ENCODE measurements at places on chromosomes 5 and 9.

DNA sequence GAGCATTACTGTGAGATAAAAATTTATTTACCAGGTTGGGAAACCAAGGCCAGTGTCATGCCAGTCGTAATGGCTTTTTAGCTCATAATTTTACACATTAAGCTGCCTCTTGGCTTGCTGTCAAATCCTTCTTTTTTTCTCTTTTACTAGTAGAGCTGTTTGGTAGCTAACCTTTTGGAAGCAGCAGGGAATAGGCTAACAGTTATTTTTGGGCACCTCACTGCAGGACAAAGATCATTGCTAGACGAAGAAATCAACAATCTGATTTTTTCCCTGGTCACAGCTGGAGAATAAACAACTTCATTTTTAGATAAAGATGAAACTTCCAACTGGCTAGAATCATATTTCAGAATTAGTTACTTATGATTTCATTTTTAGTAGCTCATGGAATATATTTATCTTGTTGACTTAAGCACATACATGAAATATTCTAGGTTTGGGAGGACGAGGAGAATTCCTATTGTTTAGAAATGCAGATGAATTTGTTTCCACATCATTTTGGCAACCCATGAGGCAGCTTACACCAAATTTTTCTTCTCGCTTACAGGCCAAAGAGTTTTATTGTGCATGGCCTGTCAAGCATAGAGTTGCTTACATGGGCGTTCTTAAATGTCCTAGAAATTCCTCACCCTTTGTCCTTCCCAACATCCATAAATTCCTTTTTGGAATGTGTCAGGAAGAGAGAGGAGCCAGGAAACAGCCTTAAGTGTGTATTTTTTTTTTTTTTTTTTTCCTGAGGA, 19.6 kb downstream of the TNC start:
- DNase-seq = no peak

- DNase-seq = peak; percentile 71
Observed at GRCh38 chr5:74639807-74640449, 600 bp downstream of the ENC1 start.

GRCh38 chr5:139180850-139181249, 17.3 kb downstream of the SIL1 start:
- DNase-seq = no peak

DNA sequence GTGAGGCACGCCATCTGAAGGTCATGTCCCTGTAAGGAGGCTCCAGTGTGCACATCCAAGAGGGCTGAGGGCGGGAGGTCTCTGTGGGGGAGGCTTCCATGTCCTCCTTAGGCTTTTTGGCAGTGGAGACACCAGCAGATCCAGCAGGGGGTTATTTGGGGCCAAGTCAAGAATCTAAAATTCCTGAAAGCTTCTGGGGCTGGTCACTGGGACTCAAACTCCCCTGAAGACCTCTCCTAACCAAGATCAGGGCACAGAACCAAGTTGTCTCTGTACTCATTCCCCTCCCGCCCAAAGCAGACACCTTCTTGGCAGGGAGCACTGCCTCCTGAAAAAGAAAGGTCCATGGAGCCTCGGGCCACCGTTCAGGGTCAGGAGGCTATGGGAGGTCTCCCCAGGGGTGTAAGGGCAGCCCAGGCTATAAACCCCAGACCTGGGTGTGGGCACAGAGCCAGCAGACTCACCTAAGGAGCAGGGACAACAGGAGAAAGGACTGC, 127.4 kb upstream of the ADRA1B start:
- no peak for DNase-seq

DNA sequence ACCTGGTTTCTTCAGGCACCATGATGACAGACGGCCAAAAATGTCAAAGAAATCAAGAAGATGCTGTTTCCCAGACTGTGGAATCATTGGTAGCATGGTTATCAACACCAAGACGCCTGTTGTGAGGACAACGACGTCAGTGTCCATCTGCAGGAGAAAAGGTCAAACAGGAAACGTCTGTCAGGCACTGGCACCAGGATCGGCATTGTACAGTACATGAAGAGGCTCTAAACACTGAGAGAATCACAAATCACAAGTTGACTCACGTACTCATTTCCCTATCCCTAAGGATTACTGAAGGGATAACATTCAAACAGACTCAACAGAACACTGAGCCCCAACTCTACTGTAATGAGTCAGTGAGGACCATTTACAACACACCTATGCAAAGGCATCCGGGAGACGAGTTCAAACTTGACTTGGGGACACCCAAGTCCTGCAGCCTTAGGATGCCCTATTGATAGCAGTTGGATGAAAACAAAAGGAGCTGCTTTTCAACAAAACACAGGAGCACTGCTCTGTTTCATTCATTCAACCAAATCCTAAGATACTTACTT, 21.0 kb downstream of the TSC1 start:
- DNase-seq = no peak

GRCh38 chr9:96599298-96599697, 20.3 kb downstream of the CDC14B start:
- DNase-seq = peak; percentile 43

DNA sequence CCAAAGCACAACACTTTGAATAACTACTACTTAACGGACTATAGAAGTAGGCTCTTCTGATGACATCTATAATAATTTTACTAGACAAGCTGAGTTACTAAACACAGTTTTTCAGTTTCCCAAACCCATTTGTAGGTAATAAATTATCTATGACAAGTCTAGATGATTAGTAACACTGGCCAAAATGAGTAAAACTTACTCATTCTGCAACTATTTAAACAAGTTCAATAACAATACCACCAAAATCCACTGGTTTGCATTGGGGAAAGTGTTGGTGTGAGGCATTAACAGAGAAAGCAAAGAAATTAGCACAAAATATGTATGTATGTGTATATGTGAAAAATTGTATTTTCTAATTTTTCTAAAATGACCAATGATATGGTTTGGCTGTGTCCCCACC, 119.3 kb downstream of the NR2F1-AS1 start:
- no peak for DNase-seq

DNA sequence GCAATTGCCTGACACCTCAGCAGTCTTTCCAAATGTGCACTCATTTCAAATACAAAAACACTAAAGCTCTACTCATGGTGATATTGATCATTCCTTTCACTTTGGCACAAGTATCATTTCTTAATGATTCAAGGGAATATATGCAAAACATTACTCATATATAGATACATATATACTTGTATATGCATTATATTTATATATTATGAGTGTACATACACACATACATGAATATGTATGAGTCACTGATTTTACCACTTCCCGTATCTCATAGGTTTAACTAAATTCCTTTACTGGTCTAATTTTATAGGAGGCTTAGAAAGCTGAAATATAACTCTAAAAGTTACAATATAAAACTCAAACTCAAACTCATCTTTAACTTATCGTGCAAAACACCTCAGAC, 156.5 kb downstream of the CDH9 start:
- no peak for DNase-seq

DNA sequence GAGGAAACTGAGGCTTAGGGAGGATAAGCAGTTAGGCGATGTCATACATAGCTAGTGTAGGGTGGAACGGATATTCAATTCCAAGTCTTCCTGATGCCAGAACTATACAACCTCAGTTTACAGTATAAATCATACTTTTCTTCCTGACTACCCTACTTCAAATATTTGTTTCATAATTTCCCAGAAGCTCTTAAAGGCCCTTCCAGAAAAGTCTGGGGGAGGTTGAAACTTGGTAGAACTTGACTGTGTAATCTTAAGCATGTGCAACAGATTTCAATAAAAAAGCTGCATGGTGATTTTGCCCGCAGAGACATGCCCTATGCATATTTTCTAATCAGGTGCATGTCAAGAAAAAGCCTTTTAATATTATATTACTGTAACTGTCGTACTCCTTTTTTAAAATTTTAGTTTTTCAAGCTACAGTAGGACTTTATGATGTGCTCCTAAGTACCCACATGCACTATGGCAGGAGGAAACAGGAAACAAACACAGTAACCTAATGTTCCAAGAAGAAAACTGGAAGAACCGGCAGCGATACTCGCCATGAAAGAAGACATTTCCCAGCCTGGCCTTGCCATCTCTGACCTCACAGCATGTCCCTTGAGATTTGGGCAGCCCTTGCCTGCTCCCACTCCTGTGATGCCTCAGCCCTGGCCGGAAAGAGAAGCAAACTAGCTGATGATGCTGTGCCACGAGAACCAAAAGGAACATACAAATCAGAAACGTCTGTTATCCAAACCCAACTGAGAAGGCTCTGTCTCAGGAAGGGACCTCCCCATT, 266.0 kb downstream of the EFNA5 start:
- no peak for DNase-seq

DNA sequence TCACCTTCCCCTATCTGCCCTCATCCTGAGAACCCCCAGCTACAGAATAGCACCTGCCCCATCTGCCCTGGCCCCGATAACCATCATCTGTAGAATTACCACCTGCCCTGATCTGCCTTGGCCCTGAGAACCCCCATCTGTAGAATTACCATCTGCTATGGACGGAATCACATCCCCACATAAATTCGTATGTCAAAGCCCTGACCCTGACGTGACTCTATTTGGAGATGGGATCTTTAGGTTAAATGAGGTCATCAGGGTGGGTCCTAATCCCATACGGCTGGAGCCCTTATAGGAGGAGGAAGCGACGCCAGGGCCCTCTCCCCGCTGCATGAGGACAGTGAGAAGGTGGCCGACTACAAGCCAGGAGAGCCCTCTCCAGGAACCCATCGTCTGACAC, 32.6 kb downstream of the SARDH start:
- no peak for DNase-seq

DNA sequence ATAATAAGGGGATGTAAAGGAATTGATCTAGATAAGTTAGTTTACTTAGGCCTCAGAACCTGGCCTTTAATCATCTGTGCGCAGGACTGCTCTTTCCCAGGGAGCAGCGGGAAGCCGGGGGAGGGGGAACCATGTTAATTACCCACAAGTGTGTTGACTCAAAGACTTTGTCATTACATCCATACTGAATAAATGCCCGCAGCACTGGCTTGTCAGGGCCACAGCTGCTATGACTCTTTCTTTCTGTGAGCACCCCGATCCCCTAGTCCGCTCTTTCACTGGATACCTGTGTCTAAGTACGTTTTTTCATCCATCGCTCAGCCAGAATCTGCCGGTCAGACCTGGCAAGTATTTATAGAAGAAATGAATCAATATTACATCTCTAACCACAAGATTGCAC, 249.3 kb upstream of the DMRT1 start:
- DNase-seq = no peak

DNA sequence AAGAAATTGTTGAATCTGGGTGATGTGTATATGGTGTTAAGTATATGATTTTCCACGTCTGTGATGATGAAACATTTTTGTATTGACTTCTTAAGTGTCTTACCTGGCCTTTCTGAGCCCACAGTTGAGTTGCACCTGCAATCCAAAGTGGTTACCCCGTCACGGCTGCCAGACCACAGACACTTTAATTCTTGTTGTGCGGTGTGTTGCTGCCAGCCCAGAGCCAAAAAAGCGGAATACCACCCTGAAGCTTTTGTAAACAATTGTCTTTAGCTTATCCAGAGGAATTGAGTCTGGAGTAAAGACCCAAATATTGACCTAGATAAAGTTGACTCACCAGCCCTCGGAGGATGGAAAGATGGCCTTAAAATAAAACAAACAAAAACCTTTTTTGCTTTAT, 35.1 kb downstream of the MTAP start:
- DNase-seq = no peak

- no peak for DNase-seq
Observed at GRCh38 chr9:22373636-22374035, 73.0 kb upstream of the DMRTA1 start.

DNA sequence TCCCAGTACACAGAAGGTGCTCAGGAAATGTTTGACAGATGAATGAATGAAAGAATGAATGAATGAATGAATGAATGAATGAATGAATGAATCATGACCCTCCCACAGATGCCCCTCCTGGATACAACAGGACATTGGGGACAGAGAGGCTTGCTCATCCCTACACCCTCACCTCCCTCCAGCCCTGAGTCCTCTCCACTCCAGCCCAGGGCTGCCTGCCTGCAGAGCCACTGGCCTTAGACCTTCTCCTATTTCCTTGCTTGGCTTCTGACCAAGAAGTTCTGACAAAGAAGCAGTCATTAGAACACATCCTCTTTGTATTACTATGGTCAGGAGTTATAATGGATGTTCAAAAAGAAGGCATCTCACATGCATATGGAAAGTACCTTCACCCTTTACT, 240.7 kb upstream of the DAPK1 start:
- DNase-seq = no peak

DNA sequence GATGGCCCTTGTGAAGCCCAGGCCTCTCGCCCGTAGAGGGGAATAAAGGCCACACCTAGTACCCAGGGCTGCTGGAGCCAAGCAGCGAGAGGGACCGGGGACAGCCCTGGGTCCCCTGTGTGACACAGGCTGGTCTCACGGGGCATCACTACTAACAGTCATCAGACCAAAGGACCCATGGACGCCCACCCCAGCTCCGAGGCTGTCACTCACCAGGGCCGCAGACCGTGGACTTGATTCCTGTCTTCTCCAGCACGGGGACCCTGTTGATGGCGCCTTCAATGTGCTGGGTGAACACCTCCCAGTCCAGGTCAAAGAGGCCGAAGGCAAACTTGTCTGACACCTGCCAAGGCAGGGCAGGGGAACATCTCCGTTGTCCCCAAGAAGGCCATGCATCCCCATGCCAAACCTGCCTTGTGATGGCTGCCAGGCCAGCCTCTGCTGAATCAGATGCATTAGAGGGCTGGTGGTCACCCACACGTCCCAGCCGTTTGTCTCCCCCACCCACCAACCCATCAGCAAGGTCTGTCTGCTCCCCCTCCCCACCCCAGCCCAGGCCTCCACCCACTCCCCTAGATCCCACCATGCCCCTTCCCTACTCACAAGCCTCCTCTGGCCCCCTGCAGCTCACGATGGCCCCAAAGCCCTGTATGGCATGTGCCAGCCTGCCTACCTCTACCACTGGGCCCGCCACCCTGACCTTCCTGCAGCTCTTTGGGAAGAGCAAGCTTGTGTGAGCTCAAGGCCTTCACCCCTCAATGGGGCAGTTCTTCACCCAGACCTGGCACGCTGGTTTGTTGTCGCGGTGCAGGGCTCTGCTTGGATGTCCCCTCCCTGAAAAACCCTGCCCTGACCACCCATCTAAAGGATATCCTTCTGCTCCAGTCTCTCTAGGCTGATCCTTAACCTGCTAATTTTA, 20.8 kb downstream of the SARDH start:
- DNase-seq = no peak

- no peak for DNase-seq
Observed at GRCh38 chr9:134303601-134304000, 22.7 kb upstream of the RXRA start.

DNA sequence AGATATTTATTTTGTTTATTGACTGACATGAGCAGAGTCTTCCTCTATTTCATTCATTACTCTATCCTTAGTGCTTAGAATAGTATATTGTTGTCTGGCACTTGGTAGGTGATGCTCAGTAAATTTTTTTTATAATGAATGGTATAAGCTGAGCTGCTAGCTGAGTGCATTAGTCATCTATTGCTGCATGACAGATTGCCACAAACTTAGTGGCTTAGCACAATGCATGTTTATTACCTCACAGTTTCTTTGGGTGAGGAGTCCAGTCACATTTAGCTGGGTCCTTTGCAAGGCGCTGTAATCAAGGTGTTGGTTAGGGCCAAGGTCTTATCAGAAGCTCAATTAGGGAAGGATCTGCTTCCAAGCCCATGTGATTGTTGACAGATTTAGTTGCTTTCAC, 23.1 kb downstream of the SMAD5 start:
- DNase-seq = peak; percentile 5

GRCh38 chr5:145574889-145575573, 260.1 kb downstream of the PRELID2 start:
- DNase-seq = no peak
